ENCODE measurements at places on chromosomes 1 and 21. TPM values are rescaled to one million over a fixed set of nuclear protein-coding genes. Genes with fewer than 3 reads are reported as not detected.

GRCh38 chr1:32696041-32696440, 6.5 kb downstream of the SYNC start:
- no peak for DNase-seq
- H3K36me3 ChIP-seq, result no peaks in the 10 kb centered on the region
- no peak overlapping the region for H3K27ac ChIP-seq

DNA sequence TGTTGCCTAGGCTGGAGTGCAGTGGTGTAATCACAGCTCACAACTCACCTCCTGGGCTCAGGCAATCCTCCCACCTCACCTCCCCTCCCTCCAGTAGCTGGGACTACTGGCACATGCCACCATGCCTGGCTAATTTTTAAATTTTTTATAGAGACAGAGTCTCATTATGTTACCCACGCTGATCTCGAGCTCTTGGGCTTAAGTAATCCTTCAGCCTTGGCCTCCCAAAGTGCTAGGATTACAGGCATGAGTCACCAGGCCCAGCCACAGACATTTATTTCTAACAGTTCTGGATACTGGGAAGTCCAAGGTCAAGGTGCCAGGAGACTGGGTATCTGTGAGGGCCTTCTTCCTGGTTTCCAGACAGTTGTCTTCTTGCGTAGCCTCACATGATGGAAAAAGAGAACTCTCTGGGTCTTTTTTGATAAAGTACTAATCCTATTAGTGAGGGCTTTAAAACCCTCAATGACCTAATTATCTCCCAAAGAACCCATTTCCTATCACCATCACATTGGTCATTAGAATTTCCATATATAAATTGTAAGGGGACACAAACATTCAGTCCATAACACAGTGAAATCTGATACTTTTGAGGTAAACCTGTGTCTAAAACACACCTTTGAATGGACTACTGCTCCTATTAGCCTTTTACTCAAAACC, 67.9 kb downstream of the PHACTR4 start:
- peaks cover 4% of the 10 kb centered on the region for H3K36me3 ChIP-seq
- H3K4me1 ChIP-seq, result peaks cover 23% of the 10 kb centered on the region
- H3K27me3 ChIP-seq, result no peaks in the 10 kb centered on the region
- DNase-seq, result no peak

DNA sequence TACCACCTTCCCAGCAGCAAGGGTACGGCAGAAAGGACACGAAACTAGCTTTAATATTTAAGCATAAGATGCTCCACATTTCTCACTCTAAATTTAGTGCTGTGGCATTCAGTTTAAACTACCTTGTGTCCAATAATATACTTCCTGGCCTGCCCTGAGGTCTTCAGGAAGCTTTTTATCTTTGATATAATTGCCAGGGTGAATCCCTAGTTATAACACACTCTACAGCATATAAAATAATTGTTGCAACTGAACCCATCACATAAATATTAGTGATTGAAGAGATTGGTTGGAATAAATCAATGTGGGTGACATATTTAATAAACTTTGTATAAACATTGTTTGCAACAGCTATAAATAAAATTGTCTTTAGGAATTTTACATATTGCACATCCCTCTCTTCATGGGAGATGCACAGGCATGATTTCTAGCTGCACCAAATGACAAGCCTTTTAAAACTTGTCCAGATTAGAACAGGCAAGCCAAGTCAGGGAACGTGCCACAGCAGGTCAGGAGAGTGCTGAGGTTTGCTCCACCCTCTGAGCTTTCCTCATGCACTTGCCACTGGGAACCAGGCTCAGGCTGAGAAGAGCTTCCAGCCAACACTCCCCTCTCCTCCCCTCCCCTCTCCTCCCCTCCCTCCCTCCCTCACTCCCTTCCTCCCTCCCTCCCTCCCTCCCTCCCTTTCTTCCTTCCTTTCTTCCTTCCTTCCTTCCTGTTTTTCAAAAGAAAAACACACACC, 623.2 kb upstream of the PKN2 start:
- no peak for DNase-seq
- no peaks in the 10 kb centered on the region for H3K4me1 ChIP-seq
- no peaks in the 10 kb centered on the region for H3K36me3 ChIP-seq
- H3K4me3 ChIP-seq, result no peak overlapping the region

DNA sequence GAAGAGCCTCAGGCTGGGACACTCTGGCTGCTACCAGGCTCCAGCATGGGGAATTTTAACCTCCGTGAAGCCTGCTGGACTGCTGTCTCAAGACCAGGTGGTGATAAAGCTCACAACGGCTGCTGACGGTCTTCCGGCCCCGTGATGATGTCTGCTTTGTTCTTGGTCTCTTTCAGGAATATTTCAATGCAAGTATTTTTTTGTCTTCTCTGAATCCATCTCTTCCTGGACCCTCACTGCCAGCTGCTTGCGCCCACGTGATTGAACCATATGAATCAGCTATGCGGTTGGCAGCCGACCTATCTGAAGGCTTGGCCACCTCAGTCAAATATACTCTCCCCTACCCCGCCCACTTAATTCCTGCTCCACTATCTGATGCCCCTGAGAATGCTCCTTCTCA, 14.6 kb upstream of the SLC6A17 start:
- H3K27me3 ChIP-seq, result peaks cover 47% of the 10 kb centered on the region
- H3K27ac ChIP-seq, result no peak overlapping the region
- DNase-seq, result no peak
- peaks cover 11% of the 10 kb centered on the region for H3K4me1 ChIP-seq
- H3K36me3 ChIP-seq, result no peaks in the 10 kb centered on the region

DNA sequence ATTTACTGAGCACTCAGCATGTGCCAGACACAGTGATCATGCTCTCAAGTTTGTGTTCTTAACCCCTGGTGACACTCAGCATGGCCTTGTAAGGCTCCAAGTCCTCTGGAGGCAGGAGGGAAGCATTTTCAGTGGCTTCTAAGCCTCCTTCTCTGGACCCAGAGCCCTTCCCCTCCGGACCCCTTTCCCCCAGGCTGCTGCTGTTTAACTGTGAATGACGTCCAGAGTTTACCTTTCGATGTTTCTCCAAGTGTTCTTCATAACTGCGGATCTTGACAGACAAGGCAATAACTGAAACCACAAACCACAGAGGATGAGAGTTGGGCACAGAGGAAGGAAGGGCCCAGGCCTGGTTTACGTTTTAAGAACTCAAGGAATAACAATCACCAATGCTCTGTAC, 6.5 kb downstream of the MRPS15 start:
- peaks cover 63% of the 10 kb centered on the region for H3K4me1 ChIP-seq
- no peaks in the 10 kb centered on the region for H3K27me3 ChIP-seq
- peaks cover 69% of the 10 kb centered on the region for H3K36me3 ChIP-seq
- peak; percentile 52 for DNase-seq
- peak overlapping the region; percentile 88 for H3K27ac ChIP-seq

- peaks cover 26% of the 10 kb centered on the region for H3K27me3 ChIP-seq
- no peak overlapping the region for H3K27ac ChIP-seq
- H3K36me3 ChIP-seq, result no peaks in the 10 kb centered on the region
- H3K4me3 ChIP-seq, result no peak overlapping the region
- DNase-seq, result no peak
Measured at GRCh38 chr1:65717815-65718454, 74.8 kb upstream of the PDE4B start.

- H3K4me3 ChIP-seq, result no peak overlapping the region
- no peaks in the 10 kb centered on the region for H3K4me1 ChIP-seq
- no peak for DNase-seq
- no peaks in the 10 kb centered on the region for H3K36me3 ChIP-seq
- H3K27me3 ChIP-seq, result no peaks in the 10 kb centered on the region
- no peak overlapping the region for H3K27ac ChIP-seq
Measured at GRCh38 chr1:74427681-74428080, 84.7 kb downstream of the LRRC53 start.

GRCh38 chr1:222105393-222105737, 363.5 kb upstream of the DUSP10 start:
- H3K27me3 ChIP-seq, result no peaks in the 10 kb centered on the region
- no peaks in the 10 kb centered on the region for H3K36me3 ChIP-seq
- no peak for DNase-seq
- H3K27ac ChIP-seq, result no peak overlapping the region

GRCh38 chr21:37231249-37231645, 35.9 kb downstream of the VPS26C start:
- H3K27ac ChIP-seq, result no peak overlapping the region
- no peaks in the 10 kb centered on the region for H3K27me3 ChIP-seq
- peaks cover 48% of the 10 kb centered on the region for H3K36me3 ChIP-seq
- no peak for DNase-seq
- H3K4me1 ChIP-seq, result peaks cover 15% of the 10 kb centered on the region
- no peak overlapping the region for H3K4me3 ChIP-seq

DNA sequence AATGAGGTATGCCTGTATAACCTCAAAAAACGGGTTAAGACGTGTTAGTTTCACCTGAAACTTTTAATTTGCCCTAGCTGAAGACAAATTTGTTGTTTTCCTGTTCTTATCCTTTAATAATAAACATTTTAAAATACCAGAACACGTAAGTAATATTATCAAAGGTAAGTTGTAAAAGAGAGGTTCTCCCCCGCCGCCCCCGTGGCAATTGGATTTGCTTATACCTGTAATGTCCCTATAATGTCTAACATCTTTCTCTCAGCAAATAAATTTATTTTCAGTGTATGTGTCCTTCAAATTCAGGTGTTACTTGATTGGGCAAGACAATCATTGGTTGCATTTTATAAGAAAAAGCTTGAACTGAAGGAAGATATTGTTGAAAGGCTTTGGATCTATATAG, 5.9 kb downstream of the URB2 start:
- H3K4me3 ChIP-seq, result no peak overlapping the region
- H3K27ac ChIP-seq, result no peak overlapping the region
- H3K4me1 ChIP-seq, result peaks cover 37% of the 10 kb centered on the region

DNA sequence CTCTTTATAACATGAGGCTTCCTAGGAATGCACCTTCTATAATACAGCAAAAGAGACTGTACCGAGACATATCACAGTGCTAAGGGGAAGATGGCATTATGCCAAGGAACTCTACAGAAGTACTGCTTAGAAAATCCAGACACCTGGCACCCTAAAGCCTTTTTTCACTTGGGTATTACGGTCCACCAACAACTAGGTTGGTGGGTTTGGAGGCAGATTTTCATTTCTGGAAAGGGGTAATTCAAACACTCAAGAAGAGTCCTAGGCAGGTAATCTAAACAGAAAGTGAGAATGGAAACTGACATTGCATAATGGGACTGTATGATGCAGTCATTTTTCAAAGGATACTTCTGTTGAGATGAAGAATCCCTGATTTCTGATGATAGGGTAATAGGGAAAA, 19.6 kb downstream of the SCMH1 start:
- DNase-seq, result no peak
- H3K4me3 ChIP-seq, result no peak overlapping the region

- H3K36me3 ChIP-seq, result peaks cover 21% of the 10 kb centered on the region
- peaks cover 3% of the 10 kb centered on the region for H3K27me3 ChIP-seq
- peaks cover 44% of the 10 kb centered on the region for H3K4me1 ChIP-seq
- H3K4me3 ChIP-seq, result peak overlapping the region; percentile 96
Measured at GRCh38 chr1:33348194-33348593, 27.3 kb upstream of the A3GALT2 start.

DNA sequence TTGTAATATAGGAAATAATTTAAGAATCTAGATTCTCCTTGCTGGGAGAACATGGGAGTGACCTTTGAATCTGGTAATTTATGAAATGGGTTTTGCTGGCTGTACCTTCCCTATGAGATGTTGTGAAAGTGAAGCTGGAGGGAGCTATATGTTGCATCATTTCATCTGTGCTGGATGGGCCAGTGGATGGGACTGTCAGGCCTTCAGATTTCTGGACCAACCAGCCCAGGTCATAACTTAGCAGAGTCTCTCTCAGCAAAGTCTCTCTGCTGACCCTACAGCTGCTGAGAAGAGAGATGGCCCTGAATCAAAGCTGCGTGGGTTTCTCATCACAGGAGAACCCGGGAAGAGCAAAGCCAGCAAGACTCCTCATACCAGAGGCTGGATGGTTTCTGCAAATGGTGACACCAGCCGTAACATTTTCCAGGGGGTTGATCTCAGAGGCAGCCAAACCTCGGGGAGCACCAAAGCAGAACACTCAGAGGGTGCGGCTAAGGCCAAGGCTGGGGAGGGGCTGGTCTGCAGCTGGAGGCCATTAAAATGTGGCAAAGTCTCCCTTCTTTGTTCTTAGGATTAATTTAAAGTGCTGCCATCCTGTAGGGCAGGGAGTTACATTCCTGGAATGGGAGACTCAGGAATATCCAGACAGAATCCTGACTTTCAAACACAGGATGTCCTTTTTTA, 18.2 kb upstream of the PTGFRN start:
- no peaks in the 10 kb centered on the region for H3K4me1 ChIP-seq
- H3K27me3 ChIP-seq, result peaks cover 3% of the 10 kb centered on the region
- DNase-seq, result no peak
- peaks cover 2% of the 10 kb centered on the region for H3K36me3 ChIP-seq

DNA sequence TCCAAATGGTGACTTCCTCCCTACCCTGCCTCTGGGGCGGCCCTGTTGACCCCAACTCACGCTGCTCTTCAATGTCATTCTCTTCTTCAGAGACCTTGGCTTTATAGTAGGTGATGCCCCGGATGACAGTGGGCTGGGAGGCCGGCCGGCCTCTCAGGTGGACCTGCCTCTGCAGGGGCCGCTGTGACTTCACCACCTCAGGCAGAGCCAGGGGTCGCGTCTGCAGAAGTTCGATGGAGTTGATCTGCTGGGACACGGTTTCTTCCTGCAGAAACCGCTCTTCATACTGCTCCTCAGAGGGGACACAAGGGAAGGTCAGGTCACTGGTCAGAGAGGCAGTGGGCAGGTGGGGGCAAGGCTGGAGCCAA, 23.6 kb downstream of the OLFML2B start:
- no peaks in the 10 kb centered on the region for H3K27me3 ChIP-seq
- no peak for DNase-seq
- peaks cover 9% of the 10 kb centered on the region for H3K4me1 ChIP-seq
- no peaks in the 10 kb centered on the region for H3K36me3 ChIP-seq
- H3K4me3 ChIP-seq, result no peak overlapping the region

GRCh38 chr1:244970236-244970743, 105.9 kb upstream of the HNRNPU start:
- peak overlapping the region; percentile 93 for H3K4me3 ChIP-seq
- peaks cover 1% of the 10 kb centered on the region for H3K27me3 ChIP-seq

DNA sequence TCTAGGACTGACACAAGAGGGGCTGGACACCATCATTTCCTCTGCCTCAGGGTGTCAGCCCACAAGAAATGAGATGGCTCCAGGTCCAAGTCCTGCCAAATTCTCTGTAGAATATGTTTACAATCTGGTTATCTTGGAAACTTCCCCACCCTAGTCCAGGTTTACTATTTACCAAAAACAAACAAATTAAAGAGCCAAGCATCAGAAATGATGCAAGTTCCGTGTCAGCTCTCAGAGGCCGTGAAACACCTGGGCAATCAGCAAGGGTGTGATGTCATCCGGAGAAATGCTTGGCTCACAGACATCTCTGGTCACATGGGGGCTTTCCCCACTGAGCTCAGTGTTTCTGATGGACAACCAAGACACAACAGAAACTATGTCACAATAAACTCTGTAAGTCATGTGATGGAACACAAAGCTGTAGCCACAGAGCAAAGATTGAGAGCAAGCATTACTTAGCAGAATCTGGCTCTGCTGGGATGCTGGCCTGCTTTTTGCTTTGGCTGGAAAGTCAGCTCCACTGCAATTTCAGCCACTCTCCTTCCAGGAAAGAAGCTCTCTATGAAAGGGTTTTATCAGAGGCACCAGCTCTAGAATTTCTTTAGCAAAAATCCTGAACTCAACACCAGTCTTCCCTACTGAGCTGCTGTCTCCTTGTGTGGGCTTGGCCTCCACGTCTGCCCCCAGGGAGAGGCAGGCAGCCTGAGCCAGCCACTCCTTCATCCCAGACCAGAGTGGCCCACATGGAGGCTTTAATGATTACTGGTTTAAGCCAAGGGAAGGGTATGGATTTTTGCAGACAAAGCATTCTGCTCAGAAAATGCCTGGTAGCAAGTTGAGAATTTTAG, 55.9 kb downstream of the NENF start:
- no peak overlapping the region for H3K27ac ChIP-seq
- peaks cover 2% of the 10 kb centered on the region for H3K27me3 ChIP-seq
- no peaks in the 10 kb centered on the region for H3K36me3 ChIP-seq
- H3K4me3 ChIP-seq, result no peak overlapping the region
- DNase-seq, result no peak

TEDDM1 gene
- not detected for total RNA-seq

SLC26A9 gene
- not detected for total RNA-seq

C1orf74 gene
- 1.9 TPM for total RNA-seq

ROR1 gene
- total RNA-seq, result not detected

PPP2R5A gene
- total RNA-seq, result 63.9 TPM

Measured in activated CD4-positive, alpha-beta T cell treated with anti-CD3 and anti-CD28 coated beads, Interleukin-2, amount 10 ng/mL, durations not matched to agents 7 days and 5 days (primary cell).